NT2/D1 (cell line): ENCODE measurements at places on chromosomes 3 and 15.
A peak's percentile ranks its signal among the peaks of the same experiment; 100 is the strongest.

GRCh38 chr3:145798696-145799537, 362.1 kb downstream of the PLOD2 start:
- no peak for DNase-seq

DNA sequence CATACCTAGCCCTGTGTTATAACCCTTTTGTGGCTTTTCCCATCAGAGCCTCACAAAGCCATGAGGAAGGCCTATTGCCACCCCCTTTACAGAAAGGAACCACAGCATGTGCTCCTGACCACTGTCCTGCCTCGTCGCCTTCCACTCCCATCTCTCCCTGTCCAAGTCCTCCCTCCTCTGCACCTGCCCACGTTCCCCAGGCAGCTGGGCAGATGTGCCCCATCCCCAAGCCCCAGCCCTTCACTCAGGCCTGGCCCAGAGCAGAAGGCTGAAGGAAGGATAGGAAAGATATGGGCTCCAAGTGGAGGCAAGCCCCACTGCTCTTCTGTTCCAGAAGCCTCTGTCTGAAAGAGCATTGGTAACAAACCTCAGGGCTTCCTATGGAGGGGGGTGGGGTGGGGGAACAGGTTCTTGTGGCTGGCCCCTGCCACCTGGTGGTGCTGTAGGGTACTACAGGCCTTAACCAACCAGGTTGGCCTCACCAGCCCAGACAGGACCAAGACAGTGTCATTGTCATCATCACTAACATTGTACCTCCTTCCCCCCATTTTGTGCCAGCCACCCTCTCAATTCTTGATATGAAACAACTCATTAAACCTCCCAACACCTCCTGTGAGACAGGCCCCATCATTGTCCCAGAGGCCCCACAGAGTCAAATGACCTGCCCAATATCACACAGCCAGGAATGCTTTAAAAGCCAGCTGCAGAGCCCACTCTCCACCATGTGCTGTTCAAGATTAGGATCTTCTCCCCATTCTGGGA, 10.0 kb downstream of the POC1A start:
- peak; percentile 72 for DNase-seq

GRCh38 chr15:93417156-93417555, 328.1 kb upstream of the RGMA start:
- DNase-seq: no peak

GRCh38 chr15:59406446-59406845, 31.5 kb upstream of the FAM81A start:
- DNase-seq: no peak

DNA sequence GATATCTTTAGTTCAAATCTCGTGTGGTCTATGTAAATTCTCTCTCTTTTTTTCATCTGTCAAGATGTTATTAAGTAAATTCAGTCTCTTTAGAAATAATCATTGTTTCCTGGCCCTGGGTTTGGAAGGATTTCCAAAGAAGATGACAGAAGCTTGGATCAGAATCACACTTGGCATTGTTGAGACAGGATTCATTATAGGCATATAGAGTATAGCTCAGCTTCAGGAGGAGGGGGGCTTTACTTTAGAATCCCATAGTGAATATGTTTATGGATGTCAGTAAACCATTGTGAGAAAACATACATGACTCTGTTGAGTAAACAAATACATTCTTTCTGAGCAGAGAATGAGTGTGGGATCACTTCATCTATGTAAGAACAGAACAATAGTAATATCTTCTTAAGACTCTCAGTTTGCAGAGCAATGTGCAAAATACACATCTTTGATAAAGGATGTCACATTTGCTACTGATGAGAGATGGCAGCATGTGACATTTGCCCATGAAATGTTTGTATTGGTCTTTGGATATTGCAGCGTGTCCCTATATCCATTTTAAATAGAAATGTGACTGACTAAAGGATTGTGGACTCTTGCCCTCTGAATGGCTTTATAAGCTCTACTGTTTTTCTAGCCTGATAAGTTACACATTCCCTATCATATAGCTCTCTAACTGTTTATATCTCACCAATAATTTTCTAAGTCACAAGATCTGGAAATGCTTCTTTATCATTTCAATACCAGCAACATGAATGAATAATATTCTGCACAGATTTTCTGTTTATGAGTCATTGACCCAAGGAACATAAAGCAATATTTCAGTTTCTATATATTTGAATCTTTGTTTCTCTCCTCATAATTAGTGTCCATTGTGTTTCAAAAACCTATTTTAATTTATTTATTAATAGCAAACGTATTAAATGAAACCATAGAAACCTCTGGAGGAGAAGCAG, 95.6 kb upstream of the THRB start:
- DNase-seq: no peak

DNA sequence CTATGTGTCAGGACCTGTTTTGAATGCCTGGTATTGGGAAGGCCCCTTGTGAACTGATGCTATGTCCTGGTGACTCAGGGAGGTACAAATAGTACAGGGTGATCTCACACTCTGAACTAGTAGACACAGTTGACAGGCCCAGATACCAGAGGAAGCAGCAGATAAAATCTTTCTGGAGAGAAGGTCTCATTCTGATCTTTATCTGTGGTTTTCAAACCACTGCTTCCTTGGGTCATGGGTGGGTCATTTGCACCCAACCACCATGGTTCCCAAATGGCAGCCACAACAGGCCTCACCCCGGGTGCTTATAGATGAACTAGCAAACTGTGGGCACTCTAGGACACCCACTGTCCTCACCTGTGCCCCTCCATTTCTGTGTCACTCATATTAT, 43.4 kb downstream of the PXYLP1 start:
- no peak for DNase-seq

DNA sequence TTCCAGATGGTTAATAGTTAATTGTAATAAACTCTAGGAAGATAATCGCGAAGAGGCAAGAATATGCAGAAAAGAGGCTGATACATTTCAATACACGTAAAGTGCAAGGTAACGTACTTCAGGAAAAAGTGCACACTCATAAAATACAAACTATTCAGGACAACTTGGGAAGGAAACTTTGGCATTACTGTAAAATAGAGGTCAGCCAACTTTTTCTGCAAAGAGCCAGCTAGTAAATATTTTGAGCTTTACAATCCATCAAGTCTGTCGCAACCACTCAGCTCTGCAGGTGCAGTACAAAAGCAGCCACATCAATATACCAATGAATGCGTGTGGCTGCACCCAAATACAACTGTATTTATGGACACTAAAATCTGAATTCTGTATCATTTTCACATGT, 51.6 kb upstream of the THUMPD3 start:
- DNase-seq: no peak

- no peak for DNase-seq
Observed at GRCh38 chr3:26668696-26669095, 46.1 kb downstream of the LRRC3B start.

DNA sequence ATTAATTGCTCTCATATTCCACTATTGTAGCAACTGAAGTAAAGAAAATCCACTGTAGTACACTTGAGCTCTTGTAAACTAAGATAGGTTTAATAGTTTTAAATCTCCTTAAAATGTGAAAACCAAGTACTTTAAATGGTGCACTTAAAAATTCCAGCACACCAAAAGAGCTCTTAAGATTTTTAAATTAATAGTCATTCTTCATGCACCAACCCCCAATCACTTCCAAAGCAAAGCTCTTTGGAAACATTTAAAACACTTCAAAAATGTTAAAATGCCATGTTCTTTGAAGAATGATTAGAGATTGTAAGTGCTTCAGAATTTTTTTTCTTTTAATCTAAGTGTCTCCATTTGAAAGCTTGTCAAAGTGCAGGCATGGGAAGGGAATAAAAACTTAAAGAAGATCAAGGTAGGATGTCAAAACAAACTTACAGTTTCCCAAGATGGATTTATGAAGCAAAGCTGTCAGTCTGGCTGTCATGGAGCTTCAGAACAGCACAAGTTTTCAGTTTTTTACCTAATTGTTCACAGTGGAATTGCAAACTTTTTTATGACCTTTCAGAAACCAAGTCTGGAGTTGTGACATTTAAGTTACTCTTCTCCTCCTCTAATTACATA, 84.3 kb downstream of the ARPP21 start:
- DNase-seq: no peak

- DNase-seq: no peak
Observed at GRCh38 chr3:117282566-117282965, 573.0 kb downstream of the TUSC7 start.

- DNase-seq: no peak
Observed at GRCh38 chr15:60184579-60184978, 180.5 kb downstream of the FOXB1 start.

- DNase-seq: no peak
Observed at GRCh38 chr15:67009576-67010569, 55.5 kb upstream of the SMAD3 start.

DNA sequence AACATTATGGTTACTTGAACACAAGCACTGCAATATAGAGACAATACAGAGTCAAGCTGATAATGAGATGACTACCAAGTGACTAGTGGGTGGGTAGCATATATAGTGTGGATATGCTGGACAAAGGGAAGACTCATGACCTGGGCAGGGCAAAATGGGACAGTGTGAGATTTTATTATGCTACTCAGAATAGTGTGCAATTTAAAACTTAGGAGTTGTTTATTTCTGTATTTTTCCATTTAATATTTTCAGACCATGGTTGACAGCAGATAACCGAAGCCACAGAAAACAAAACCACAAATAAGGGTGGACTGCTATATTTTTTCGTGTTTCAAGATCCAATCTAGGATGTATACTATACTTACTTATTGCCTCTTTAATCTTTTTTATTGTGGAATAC, 19.6 kb downstream of the GALK2 start:
- no peak for DNase-seq
